ENCODE measurements at places on chromosomes 2 and 18. TPM values are rescaled to one million over a fixed set of nuclear protein-coding genes. Genes with fewer than 3 reads are reported as not detected.

GRCh38 chr2:111668741-111669140 lies 215.3 kb downstream of the ANAPC1 start:
- no peak for DNase-seq

AMER3 gene
- polyA plus RNA-seq = 0.09 TPM

DNA sequence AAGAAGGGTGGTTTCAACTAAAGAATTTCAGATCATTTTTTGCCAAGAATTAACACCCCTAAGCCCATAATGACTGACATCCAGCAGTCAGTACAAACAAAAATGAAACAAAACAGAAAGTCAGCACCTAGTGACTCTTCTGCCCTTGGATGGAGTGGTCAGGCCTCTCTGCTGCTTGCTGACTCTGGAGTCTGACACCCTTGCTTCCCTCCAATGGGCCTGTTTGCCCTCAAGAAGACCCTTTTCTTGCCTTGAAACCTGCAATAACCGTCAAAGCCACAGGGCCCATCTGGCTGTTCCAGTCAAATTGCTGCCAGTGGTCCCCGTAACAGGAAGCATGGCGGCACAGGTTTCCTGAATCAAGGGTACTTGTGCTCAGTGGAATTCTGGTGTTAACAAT lies 27.2 kb upstream of the CYTIP start:
- DNase-seq = no peak

DNA sequence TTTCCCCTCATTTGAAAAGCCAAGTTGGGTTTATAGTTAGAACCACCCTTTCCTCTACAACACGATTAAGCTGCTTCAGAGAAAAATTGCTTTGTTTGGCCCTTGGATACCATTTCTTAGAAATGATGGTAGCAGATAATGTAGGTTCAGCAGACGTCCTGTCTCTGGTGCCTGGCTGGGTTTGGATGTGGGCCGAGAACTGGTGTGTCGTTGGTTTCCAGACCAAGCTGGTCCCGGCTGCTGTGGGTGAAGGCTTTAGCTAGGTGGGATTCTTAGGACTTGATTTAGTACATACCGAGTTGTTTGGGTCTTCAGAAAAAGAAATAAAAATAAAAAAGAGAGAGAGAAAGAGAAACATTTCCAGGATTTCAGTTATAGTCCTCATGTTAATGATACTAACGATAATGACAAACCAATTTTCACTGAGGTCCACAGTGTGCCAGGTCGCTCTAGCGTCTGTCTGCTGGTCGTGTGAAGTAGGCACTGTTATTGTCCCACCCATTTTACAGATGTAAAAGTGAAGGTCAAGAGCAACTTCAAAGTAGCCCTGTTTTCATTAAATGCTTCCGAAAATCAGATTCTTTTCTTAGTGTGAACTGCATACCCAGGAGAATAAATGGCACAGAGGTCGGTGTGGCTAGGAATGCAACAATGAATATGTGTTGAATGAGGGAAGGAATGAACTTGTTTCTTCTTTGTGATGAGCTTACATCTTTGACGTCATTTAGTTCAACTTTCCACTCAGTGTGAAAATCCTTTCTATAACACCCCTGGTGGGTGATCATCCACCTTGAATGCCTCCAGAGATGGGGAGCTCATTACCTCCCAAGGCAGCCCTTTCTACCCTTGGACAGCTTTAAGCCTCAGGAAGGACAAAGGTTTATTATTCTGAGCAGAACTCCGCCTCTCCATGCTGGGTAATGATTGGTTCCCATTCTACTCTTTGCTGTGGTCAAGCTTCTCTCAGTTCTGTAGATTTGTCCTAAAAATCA lies 115.9 kb downstream of the INHBB start:
- DNase-seq = no peak

GRCh38 chr2:205475416-205475768 lies 206.9 kb upstream of the NRP2 start:
- DNase-seq = no peak

DNA sequence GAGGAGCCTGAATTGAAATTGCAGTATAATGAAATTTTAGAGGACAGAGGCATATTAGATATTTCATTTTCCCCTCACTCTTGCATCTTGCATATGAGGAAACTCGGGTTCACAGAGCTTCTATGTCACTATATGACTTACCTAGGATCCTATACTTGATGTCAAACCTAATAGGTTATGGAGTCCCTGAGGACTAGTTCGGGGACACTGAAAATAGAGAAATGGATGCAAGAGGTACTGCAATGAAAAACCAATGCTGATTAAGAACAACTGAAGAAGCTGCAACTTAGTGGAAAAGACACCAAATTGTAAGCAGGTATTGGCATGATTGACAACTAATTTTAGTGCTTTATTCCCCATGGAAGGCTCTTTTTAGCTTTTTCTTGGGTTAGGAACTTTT lies 210.1 kb downstream of the IKZF2 start:
- DNase-seq = no peak

DNA sequence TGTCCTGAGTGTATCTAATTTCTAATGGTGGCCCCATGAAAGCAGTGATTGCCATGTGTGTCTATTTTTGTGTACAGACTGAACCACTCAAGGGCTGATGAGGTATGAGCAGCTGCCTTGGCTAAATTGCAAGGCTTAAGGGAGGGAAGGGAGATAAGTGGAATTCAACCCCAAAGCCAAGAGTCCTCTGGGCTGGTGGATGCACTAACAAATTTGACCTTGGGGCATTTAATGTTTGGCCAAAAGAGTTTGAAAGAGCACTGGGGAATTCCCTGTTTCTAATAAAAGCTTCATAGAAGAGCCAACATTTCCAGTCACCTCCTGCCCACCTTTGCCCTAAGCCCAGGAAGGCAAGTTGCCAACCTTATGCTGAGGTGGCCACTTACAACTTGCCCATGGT lies 172.1 kb downstream of the SETBP1 start:
- no peak for DNase-seq

BOLL gene
- polyA plus RNA-seq = not detected

Data from right lung (tissue), 10 donors.